CD14-positive monocyte (primary cell): ENCODE measurements at places on chromosomes 4 and X. TPM values are rescaled to one million over a fixed set of nuclear protein-coding genes. Genes with fewer than 3 reads are reported as not detected.

DNA sequence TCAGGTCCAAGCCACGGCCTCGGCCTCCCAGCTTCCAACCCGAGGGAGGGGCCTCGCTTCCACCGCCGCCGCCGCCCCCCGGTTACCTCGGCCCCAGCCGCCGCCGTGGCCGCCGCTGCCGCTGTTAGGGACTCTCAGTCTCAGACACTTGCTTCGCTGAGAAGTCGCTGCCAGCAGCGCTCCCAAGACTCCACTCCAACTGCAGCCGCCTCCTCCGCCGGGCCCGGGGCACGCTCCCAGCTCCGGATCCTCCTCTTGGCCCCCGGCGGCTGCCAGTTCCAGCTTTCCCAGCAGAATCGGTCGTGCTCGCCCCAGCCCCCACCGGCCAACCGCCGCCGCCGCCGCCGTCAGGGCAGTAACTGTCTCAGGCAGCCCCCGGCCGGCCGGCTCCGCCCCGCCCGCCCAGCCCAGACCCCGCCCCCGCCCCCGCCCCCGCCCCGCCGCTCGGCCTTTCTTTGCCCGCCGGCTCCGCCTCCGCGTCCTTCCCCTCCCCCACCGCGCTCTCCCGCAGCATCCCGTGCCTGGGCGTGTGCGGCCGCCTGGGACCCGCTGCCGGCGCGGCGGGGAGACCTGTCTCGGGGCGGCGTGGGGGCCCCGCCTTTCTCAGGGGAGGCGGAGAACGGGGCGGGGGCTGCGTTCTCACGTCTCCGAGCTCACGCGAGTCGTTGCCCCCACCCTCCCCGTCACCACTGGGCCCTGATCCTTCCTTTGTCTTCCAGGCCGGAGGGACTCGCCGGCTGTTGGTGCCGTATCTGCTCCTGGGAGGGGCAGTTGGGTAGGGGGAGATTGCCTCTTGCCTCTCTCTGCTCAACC lies at the start of gene ANKRD50:
Gene ANKRD50, minus strand, starts transcription at position 361 of the 813 bp plus-strand sequence. CDS start 2,221 bp downstream, outside the sequence.
- H3K27me3 ChIP-seq: no peaks in the 10 kb centered on the region
- peak within 1 kb of the TSS; percentile 81 for H3K27ac ChIP-seq
- peaks cover 25% of the 10 kb centered on the region for H3K4me1 ChIP-seq
- peak within 1 kb of the TSS; percentile 88 for H3K4me3 ChIP-seq
- DNase-seq: peak; percentile 83

DNA sequence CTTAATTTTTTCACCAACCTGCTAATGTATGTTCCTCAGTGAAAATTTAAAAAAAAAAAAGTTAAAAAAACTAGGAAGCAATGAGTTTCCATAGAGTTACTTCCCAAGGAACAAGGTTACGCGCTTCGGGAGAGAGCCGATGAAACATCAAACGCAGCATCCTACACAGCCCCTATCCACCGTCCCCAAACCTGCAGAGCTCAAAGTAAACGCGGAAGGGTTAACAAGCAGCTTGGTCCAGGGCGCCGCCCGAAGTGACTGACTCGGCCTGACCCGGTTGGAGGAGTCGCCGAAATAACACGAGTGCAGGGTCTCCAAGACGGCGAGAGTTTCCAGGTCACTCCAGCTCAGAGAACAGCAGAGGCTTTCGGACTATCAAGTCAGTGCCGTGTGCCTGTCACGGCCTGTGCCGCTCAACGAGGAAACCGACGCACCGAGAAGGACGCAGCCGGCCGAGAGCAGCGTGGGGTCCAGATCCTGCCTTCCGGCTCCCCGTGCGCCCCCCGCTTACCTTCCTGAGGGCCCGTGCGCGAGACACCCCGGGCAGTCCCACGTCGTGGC lies 512 bp downstream of the NOP14 start:
- peaks cover 5% of the 10 kb centered on the region for H3K36me3 ChIP-seq
- H3K27me3 ChIP-seq: no peaks in the 10 kb centered on the region
- H3K4me3 ChIP-seq: peak overlapping the region; percentile 71
- peak; percentile 26 for DNase-seq

CFI gene
- polyA plus RNA-seq: not detected

- H3K4me3 ChIP-seq: no peak overlapping the region
- no peak for DNase-seq
- H3K27me3 ChIP-seq: peaks cover 5% of the 10 kb centered on the region
- no peaks in the 10 kb centered on the region for H3K36me3 ChIP-seq
Measured at GRCh38 chrX:74423289-74423998, 2.2 kb downstream of the SLC16A2 start.

DNA sequence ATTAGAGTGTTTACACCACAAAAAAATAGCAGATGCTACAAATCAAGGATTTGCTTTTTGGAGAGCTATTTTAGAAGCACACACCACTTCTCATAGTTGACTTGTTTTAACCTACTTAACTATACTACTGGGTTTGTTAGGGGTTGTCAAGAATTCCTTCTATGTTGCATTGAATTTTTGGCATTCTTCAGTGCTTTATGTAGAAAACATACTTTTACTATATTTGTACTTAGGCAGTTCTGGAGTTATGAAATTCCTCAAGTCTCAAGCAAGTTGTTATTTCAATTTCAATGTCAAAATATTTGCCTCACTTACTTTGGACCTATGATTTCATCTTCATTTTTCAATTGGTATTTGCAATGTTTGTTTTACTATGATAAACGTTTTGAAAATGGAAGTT lies 449.6 kb downstream of the GLUD2 start:
- no peak overlapping the region for H3K4me3 ChIP-seq
- no peaks in the 10 kb centered on the region for H3K36me3 ChIP-seq
- no peaks in the 10 kb centered on the region for H3K4me1 ChIP-seq
- no peaks in the 10 kb centered on the region for H3K27me3 ChIP-seq
- no peak overlapping the region for H3K27ac ChIP-seq
- DNase-seq: no peak
